Activated CD4-positive, alpha-beta T cell treated with anti-CD3 and anti-CD28 coated beads, Interleukin-2, amount 50 U/mL, for 24 hours (primary cell): ENCODE measurements at places on chromosomes 13 and 19.

DNA sequence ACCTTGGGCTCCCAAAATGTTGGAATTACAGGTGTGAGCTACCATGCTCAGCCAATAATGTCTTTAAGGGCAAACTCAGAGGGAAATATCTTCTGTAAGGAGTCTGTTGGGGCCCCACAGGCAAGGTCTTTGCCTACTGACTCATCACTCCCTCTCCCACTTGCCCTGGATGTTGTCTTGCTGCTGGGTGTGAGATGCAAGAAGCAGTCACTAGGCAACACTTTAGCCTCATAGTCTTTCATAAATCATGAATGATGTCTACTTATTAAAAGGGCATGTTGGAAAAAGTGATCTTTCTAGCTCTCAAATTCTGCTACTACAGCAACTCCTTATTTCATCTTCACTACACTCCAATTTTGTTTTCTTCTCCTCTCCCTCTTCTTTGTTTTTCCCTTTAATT, 34.6 kb upstream of the SLC10A2 start:
- DNase-seq, result no peak

DNA sequence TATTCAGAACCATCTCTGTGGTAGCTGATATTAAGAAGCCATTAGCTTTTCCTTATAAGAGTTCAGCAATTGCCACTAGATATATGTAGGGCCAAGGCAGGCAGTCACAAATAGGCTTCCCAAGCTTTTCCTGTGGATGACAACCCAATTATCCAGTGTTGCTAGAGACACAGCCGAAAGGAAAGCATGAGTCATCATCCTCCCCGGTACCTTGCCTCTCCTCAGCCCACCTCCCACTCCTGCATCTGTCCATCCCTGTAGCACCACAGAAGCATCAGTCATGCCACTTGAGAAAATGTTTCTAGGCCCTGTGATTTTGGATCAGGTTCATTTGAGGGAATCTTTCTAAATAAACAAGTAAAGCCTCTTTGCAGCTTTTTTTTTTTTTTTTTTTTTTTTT, 204.3 kb downstream of the DNAJC15 start:
- DNase-seq, result no peak

- DNase-seq, result no peak
These were observed 134.7 kb downstream of the MIPEP start for GRCh38 chr13:23754506-23754905.

DNA sequence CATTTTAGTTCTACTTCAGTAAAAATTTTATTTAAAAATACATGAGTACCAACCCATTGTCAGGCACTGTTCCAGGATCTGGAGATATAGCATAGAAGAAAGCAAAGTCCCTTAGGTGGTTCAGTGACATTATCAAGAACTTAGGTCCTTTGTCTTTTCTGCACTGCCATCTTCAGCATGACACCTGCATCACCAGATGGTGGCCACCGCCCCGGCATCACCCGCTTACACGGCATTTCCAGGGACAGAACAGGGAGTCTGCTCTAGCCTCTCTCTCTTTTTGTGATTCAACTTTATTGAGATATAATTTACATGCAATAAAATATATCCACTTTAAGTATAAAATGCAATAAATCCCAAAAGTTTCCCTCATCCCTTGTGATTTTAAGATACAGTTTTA, 23.5 kb downstream of the DYRK1B start:
- DNase-seq, result no peak

DNA sequence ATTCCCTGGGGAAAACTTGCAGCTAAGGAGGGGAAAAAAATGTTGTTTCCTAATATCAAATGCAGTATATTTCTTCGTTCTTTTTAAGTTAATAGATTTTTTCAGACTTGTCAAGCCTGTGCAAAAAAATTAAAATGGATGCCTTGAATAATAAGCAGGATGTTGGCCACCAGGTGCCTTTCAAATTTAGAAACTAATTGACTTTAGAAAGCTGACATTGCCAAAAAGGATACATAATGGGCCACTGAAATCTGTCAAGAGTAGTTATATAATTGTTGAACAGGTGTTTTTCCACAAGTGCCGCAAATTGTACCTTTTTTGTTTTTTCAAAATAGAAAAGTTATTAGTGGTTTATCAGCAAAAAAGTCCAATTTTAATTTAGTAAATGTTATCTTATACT, 33.6 kb downstream of the TNFSF11 start:
- no peak for DNase-seq

DNA sequence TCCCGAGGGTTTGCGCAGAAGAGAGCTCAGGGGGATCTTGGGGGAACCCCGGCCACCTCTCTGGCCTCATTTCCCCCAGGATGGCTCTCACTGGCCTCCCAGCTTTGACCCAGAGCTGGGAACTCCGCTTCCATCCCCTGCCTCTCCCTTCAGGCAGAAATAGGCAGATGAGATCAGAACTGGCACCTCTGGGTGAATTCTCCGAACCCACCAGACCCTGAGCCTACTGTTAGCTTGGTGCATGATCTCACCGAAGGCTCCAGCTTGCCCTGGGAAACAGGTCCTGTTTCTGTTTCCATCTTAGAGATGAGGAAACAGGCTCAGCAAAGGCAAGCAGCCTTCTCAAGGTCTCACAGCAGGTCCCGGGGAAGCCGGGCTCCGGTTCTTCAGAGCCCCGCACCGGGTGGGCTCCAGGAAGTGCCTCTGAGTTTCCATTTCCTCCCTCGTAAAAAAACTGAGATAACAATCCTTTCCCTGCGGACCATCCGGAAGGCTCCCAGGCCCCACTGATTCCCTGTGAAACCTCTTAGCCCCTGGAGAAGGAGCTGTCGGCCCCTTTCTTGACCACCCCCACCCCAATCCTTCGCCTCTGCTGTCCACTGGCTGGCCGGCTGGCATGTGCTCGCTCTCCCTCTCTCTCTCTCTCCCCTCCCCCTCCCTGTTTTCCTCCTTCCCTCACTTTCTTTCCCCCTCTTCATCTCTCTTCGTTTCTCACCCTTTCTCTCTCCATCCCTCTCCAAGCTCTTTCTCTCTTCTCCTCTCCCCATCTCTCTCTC, 2.1 kb downstream of the NECTIN2 start:
- DNase-seq, result no peak
